ENCODE measurements at places on chromosomes 6 and 20.
A peak's percentile ranks its signal among the peaks of the same experiment; 100 is the strongest.

DNA sequence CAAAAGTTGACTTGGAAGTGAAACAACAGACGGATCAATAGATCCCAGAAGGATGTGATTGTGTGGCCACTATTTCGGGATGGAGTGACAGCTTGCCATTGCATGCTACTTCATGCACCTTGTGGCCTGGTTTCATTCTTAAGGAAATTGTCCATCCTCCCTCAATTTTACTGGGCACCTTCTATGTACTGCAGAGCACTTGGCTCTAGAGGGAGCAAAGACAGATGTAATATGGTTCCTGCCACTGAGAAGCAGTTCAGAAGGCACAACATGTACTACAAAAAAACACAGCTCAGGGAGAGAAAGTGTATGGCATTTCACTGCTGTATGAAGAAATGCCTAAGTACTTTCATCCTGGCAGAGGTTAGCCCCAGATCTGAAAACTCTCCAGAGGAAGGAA, 91.9 kb downstream of the FOXA2 start:
- DNase-seq: no peak

DNA sequence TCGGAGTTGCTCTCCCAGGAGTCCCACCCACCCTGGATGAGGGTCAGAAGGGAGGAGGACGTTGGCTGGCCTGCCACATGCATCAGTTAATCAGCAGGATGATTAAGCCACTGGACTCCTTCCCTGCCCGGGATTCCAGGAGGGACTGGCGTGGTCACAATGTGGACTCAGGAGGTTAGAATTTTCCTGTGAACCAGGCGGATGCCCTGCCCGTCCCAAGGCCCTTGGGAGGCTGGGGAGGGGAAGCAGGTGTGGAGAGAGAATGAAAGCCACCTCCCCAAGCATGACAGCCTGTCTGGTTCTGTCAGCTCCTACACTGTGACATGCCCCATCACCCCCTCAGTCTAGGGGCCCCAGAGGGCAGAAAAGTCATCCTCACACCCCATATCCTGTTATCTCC, 11.6 kb upstream of the ITPR3 start:
- DNase-seq: no peak

DNA sequence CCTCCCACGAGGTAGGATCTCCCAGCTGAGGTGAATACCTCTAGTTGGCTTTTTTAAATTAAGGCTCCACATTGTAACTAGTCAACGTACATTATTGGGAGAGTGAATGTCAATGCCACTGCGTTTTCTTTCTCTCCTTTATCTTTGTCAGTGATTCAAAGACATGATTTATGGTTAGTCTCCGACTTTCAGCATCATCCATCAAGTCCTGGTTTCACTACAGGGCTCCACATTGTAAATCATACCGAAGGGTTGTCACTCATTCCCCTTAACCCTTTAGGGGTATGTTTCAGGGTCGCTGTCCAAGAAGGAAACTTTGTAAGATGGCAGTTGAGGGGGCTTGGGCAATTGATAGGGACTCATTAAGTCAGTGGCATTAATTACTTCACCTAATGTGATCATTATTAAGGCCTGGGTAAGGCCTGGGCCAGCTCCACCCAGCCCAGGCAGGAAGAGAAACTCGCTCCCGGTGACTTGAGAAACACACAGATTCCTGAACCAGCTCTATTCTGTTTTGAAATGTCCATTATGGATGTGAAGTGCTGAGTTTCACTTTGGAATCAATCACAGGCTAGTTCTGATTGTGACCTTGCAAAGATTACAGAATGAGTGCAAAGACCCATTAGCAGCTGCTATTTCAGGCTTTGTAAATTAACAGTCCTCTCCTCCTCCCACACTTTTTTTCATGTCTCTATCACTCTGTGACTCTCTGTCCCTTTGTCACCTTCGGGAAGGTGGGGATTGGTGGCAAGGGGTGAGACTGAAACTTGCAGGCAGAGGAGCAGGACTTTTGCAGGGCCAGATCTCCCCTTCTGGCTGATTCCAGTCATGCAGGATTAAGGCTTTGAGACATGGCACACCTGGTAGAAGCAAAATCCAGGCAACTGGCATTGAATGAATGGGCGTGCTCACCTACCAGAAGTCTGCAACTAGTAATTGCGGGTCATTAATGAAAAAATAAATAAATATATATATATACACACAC, 222.4 kb downstream of the TSHZ2 start:
- DNase-seq: no peak

DNA sequence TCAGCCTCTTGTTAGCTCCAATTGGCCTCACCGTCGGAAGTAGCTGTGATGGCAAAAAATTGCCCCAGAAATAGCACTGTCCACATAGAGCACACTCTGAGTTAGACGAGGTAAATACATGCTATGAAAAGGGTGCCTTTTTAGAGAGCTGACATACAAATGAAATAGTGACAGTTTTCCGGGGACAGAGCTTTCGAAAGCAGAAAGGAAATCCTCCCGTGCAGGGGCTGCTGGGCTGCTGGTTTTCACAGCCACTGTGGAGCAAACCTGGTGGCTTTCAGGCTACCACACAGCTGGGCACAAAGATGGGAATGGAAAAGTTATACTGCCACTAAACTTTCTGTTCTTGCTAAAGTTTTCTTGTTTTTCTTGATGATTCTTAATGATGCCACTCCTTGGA, 8.3 kb downstream of the SLPI start:
- DNase-seq: no peak

- DNase-seq: no peak
These were observed 145.7 kb downstream of the BTBD9 start for GRCh38 chr6:38493931-38494547.

- DNase-seq: no peak
These were observed 384.5 kb downstream of the SMOC2 start for GRCh38 chr6:168825226-168826077.

- no peak for DNase-seq
These were observed 146.8 kb downstream of the RPS12 start for GRCh38 chr6:132961122-132961521.

DNA sequence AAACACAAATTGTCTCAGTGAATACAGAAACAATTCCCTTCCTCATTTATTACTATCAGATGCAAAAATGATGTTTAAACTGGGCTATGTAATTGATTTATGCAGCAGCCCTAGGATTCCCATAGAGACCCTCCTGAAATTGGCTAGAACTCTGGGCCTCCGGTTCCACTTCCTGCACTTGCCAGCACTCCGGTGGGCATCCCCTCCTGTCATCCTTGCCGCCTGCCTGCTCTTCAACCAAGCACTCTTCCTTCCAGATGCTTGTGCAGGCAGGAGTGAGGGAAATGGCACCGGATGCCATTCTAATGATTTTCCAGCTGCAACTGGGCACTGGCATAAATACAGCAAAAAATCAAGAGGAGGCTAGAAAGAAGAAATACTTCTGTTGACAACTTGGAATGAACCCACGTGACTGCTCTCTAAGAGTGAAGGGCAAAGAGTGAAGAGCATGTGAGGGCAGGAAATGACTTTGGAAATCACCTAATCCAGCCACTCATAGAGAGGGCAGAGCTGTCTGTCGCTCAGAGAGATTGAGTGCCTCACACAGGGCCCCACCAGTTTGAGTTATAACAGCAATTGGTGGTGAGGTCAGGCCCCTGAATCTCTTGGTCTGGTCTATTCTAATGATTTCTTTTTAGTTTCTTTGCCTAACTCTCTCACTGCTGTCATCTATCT, 3.7 kb upstream of the NEDD9 start:
- DNase-seq: peak; percentile 19

DNA sequence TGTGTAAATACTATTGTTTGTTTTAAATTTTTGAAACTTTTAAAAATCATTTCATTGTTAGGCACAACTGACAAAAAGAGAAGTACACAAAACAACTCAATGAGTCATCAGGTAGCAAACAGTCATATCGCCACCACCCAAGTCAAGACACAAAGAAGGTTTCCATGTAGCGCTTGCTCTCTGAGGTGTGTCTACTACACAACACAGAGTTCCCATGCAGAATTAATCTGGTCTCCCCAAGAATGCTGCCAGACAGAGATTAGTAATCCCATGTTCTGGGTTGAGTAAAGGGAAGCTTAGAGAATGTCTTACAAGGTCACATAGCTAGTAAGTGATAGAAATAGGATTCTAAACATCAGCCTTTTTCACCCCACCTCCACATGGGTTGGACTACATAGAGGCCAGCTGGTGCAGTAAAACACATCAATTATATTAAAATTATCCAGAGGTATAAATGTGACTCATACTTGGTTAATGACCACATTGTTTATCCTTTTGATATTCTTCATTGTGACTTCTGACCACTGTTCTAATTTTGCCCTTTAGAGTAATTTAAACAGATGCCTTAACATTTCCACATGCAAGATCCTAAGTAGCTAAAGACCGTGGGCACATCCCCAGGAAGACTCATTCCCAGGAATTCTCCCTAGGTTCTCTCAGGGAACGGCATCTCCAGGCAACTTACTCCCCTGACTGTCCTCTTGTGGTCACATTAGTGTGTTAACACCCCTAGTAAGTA, 413.5 kb downstream of the PRKN start:
- no peak for DNase-seq

DNA sequence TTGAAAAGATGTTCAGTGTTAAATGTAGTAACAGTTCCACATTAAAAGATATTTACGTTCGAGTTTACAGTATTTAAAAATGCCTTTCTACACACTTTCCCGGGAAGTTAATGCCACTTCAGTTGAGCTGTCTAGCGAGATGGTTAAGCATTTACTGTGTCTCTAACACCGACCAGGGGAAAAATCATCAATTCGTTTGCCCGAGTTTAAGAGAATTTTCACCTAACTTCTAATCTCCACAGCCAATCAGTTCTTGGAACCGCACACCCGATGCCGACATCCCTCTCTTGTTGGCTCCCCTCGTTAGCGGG, 58.2 kb downstream of the FAM217A start:
- DNase-seq: no peak

- no peak for DNase-seq
These were observed 73.3 kb downstream of the BTBD9 start for GRCh38 chr6:38566295-38567030.

- DNase-seq: peak; percentile 37
These were observed 789.6 kb upstream of the EYS start for GRCh38 chr6:66496659-66497058.

DNA sequence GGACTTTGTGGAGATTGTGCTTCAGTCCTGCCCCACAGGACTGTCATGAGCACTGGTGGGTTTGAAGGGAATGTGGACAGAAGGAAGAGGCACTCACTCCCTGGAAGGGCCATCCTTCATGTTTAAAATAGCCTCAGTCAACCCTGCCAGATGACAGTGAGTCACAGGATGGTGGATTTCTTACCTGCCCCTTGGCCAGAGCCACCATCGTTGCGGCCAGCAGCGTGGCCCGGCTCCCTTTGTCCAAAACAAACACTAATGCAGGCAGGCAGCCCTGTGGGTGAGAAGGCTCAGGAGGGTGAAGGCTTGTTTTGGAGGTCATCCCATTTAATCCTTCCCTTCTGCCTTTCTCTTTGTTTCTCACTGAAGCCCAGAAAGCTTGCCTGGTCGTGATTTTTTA, 422.7 kb downstream of the CD83 start:
- DNase-seq: no peak

DNA sequence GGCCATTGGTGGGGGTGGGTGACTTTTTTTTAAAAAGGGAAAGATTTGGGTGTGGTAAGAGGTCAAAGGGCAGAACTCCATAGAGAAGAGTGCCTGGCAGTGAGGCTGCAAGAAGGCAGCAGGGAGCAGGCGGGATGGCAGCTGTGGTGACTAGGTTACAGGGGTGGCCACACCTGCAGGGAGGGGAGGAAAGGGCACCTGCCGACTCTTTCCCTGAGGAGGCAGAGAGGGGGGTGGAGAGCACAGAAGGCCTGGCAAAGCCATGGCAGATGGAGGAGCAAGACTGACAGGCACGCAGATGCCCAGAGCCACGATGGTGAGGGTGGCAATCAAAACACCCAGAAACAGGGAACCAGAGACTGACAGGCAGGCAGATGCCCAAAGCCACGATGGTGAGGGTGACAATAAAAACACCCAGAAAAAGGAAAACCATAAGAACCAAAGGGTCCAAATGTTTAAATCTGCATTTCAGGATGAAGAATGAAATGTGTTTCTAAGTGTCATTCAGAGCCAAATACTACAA, 19.3 kb downstream of the CST7 start:
- DNase-seq: no peak

- no peak for DNase-seq
These were observed 10.6 kb upstream of the NDRG3 start for GRCh38 chr20:36756496-36756895.

GRCh38 chr20:62157387-62158087, 14.0 kb downstream of the SS18L1 start:
- DNase-seq: no peak

GRCh38 chr6:151635741-151636140, 141.9 kb downstream of the CCDC170 start:
- no peak for DNase-seq

- no peak for DNase-seq
These were observed 238.2 kb downstream of the SYNE1 start for GRCh38 chr6:152398993-152399392.

DNA sequence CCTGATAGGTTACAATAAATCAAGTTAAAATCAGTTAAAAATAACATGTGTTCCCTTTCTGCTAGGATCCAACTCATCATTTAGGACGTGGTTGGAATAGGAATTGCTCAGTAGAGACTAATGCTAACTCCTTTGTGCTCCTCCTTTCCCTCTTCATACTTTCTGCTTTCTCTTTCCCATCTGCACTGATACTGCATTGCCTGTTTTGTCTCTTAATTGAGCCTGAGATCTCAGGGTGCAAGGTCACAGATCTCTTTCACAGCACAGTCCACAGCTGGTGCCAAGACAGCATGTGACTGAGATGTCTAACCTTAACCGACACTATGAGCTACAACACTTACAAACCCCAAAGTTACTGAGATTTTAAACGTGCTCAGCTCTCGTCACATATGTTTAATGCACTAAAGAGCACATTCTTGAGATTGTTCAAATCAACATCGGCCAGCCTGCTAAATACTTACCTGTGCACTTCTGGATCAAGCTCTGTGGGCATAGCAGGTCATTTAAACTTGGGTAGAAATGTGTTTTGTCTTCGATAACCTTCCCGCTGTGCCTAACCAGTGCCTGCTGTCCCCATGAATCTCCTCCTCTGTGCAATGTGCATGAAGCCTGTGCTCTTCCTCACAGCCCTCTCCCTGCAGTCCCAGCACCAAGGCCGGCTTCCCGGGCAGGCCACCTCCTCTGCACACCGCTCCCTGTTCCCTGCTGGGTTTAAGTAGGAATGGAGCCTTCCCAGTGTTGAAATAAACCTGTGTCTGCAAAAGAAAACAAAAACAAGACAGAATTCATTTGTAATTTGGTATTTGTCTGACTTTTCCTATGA, 39.6 kb upstream of the AFDN start:
- no peak for DNase-seq

- no peak for DNase-seq
These were observed 23.2 kb downstream of the TRERF1 start for GRCh38 chr6:42428326-42429041.

DNA sequence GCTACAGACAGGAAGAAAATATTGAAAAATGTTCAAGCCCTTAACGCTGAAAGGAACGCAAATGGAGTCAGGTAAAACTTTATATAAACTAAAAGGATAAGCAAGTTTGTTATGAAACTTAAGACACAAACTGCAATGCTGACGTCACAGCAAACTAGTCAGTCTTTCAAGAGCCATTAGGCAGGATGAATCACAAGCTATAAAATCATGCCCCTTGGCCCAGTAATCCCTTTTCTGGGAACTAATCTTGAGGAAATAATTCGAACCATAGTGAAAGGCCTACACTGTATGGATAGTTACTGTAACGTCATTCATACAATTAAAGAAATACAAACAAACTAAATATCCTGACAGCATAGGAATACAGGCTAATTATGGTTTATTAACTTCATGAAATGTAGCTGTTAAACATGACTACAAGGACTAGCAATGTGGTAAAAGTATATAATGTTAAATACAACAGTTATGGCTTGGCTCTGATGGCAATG, 42.7 kb upstream of the HINT3 start:
- no peak for DNase-seq

- DNase-seq: peak; percentile 8
These were observed 97.7 kb upstream of the VGLL2 start for GRCh38 chr6:117167520-117168271.

Data from HuH-7 (cell line).